ENCODE measurements at places on chromosomes 6 and 20.

- DNase-seq = no peak
Measured at GRCh38 chr20:62370115-62370806, 3.1 kb upstream of the LAMA5 start.

DNA sequence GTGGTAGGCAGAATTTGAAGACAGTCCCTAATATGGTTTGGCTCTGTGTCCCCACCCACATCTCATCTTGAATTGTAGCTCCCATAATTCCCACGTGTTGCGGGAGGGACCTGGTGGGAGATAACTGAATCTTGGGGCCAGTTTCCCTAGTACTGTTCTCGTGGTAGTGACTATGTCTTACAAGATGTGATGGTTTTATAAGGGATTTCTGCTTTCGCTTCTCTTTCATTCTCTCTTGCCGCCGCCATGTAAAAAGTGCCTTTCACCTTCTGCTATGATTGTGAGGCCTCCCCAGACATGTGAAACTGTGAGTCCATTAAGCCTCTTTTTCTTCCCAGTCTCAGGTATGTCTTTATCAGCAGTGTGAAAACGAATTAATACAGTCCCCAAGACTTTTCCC is 103.4 kb downstream of the PDE10A start:
- DNase-seq = no peak

DNA sequence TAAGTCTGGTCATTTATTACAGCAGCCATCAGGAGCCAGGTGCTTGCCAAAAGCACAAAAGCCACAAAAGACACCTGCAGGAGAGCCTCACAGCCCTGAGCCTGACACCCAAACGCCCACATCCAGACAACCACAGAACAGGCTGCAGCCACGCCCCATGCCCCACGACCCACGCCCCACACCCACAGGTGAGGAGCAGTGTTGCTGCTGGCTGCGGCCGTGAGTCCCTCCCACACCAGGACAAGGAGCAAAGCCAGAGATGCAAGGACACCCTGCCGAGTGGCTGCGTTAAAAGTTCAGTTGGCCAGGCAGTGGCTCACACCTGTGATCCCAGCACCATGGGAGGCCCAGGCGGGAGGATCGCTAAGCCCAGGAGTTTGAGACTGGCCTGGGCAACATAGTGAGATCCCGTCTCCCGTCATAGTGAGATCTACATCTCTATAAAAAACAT is 43.0 kb downstream of the SLC2A4RG start:
- DNase-seq = no peak

- DNase-seq = no peak
Measured at GRCh38 chr6:1389369-1390132, at the start of gene FOXF2. TSS of gene FOXF2 (plus strand) at chr6:1389576. CDS start at chr6:1389948, 372 bp downstream.
